ENCODE measurements at places on chromosomes 1 and 21.

DNA sequence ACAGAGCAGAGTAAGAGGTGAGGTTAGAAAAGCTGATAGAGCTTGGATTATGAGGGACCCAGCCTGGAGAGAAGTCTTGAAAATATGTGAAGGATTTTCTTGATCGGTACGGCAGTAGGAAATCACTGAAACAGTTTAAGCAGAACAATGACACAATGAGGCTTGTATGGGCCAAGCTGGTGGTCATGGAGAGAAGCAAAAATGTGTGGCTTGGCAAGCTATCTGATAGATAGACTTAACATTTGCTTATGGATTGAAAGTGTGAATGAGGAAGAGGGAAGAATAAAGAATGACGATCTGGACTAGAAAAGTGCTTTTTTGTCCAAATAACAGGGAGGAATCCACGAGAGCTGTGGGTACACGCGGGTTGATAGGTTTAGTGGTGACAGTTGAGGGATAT lies 15.4 kb upstream of the XPR1 start:
- no peak for DNase-seq

DNA sequence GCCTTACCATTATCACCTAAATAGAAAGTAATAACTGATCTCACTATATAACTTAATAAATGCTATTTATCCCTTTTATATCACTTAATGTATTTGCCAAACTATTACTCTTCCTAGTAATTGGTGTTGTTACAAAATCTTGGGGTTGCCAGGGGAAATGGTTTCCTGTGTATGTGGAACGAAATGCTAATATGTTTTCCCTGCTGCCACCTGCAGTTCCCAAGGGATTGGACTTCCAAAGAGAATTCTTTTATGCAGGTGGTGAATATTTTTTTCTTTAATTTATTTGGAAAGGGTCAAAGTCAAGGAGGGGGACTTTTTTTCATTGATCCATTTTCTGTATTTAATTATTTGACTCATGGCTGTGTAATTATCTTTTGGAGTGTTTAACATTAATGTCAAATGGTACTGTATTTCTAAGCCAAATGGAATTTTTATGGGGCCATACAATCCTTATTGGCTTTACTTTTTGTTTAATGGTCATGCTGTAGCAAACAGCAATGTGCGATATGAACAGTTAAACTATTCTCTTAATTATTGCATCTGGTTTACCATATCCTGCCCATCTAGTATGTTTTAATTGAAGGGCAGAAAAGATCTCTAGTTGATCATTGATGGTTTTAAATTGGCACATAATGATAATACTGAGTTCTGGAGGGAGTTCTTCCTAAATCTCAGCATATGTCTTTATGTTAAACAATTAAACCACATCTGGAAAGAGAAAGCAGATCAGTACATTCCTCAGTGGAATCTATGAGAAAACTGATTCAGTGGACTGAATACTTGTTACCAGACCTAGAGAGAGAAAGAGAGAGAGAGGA lies 486.3 kb downstream of the TTLL7 start:
- no peak for DNase-seq

DNA sequence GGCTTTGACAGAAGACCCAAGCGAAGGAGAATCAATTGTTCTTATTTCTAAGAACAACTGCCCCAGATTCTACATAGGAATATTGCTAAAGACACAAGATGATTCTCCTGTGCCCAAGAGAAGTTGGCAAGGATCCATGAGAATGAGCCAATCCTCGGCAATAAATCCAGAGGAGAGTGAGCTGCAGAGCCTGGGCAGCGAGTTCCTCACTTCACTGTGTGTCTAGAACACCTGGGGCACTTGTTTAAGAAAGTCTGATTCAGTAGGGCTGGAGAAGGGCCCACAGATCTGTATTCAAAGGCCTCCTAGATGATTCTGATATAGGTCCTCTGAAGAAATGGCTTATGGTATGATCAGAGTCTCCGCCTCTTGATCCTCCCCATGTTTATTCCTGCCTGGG lies 31.8 kb downstream of the GADD45A start:
- DNase-seq, result no peak

GRCh38 chr1:48691429-48692001 lies 85.2 kb downstream of the BEND5 start:
- DNase-seq, result no peak

DNA sequence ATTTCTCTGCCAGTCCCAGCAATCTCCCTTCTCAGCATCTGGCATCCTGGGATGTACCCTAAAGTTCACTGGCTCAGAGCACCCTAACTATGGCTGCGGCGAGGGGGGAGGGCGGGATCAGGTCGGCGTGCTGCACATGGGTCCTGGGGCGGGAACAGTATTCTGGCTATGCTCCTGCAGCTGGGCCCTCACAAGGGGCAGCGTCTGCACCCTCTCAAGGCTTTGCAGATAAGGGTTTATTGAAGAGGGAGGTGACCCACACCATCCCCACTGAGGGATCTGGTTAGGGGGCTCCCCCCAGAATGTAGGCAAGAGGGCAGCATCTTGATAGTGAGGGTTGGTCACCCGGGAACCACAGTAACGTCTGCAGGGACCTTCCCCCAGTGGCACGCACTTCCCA lies 44.9 kb upstream of the PCBP3 start:
- no peak for DNase-seq

- DNase-seq, result no peak
These were observed 28.5 kb upstream of the SIPA1L2 start for GRCh38 chr1:232658386-232658785.

GRCh38 chr1:243435836-243436235 lies 180.0 kb downstream of the SDCCAG8 start:
- DNase-seq, result no peak

- DNase-seq, result no peak
These were observed 18.3 kb upstream of the CHI3L1 start for GRCh38 chr1:203204756-203205155.

DNA sequence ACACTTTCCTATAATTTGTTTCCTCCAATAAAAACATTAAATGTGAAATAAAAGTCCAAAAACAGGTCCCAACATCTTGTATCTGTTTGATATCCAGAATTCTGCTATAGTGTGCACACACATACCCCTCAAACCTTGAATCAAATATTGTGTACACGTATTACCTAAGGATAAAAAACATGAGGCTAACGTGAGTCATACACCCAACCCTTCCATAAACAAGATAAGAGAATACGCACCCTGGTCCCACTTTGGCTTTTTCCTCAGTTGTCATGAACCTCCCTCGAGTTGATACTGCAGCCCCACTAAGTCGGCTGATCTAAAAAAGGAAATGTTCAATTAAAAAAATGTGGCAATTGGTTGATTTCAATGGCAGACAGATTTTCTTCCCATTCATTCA lies 5.2 kb downstream of the KHDC4 start:
- DNase-seq, result no peak

DNA sequence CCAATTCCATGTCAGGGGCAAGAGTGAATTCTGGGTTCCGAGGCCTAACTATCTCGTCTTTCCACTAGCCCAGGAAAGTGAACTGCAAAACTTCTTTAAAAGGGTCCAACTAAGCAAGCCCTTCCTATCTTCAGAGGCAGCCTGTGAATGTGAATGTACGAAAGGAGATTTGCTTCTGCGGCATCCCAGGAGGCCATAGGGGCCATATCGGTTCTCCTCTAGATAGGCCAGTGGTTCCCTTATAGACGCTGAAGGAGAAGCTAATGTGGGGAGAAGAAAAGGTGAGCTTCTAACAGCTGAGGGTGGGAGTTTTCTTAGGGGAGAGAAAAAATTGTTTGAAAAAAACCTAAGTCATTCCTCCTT lies 128.0 kb upstream of the C1orf174 start:
- DNase-seq, result no peak

DNA sequence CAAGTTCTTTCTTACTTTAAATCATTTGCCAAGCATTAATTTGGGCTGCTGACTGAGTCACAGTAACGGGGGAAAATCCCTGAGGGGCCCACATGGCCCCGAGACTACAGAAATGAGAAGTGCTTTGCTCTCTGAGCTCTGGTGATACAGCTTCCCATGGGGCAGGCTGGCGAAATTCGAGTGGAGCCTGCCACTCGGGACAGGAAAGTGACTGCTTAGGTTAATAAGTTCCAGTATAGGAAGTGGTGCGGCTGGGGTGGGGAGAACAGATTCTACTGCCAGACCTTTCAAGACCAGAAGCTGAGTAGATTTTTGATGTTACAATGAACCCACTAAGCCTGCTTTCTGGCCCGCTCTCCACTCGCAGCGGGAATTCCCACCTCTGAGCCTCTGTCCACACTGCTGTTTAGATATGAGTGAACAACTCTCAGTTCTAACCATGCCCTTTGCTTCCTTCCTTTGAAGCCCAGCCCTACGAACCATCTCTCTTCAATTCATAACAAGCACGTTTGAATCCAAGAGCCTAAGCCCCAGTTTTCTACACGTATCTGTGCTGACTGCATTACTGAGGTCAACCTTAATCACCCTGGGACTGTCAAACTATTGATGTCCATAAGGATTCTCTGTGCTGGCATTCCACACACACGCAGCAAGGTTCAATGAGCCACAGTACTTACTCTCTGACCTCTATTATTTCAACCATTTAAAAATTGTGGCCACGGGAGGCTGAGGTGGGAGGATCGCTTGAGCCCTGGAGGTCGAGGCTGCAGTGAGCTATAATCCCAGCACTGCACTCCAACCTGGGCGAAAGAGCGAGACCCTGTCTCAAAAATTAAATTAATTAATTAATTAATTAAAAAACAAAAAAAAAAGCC lies 9.6 kb downstream of the ZBTB17 start:
- peak; percentile 81 for DNase-seq

- DNase-seq, result peak; percentile 24
These were observed 1.4 kb downstream of the BACH1 start for GRCh38 chr21:29299916-29300806.

DNA sequence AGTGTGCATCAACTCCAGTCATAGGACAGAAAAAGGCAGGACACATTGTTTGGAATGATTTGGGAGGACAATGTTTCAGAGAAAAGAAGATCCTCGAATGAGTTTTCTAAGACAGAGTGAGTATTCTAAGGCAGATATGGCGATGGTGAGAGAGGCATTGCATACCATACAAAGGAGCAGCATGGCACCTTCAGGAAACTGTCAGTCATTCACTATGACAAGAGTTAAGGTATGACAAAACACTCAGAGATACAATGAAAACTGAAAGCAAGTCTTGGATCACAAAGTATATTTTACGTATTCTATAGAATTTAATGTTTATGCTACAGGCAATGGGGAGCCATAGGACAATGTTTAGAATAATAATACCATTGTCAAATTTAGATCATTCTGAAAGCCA lies 337.4 kb upstream of the LYPLAL1 start:
- no peak for DNase-seq

DNA sequence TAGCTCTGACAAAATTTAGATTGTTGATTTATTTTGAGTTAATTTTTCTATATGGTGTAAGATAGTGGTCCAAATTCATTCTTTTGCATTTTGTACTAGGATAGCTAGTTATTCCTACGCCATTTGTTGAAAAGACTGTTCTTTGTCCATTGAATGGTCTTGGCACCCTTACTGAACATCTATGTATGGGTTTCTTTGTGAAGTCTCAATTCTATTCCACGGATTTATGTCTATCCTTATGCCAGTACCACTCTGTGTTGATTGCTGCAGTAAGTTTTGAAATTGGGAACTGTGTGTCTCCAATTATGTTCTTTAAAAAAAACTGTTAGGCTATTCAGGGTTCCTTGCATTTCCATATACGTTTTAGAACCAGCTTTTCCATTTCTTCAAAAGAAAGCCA lies 145.7 kb downstream of the ZNF644 start:
- no peak for DNase-seq

DNA sequence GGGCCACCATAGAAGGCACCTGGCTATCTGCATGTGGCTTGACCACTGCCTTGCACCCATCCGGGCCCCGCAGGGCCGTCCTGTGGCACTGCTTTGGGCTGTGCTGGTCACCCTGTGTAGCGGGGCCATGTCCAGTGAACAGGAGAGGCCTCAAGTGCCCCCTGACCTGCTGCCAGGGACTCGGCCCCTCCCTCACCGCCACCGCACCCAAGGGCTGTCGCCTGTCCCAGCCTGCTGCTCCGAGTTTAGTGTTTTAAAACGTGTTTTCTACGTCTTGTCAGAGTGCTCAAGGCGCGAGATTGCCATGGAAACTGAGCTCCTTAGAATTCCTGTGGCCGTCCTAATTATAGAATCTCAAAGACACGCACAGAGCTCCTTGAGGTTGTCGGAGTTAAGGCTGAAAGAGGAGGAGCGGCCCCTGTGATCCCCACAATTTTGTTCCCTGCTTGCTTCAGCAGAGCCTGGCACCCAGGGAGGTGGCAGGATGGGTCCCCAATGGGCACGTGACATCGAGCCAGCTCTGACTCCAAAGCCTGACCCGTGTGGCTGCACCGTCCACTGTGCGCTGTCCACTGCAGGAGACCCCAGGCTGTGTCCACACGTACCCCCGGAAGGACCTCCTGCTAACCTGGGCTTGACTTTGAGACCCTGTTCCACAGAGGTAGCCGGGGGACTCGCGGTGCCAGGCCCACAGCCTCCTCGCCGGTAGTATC lies 66.2 kb downstream of the FAAP20 start:
- DNase-seq, result no peak

- DNase-seq, result no peak
These were observed 1485.7 kb downstream of the KCNT2 start for GRCh38 chr1:195122497-195122896.

GRCh38 chr1:157151073-157151472 lies 12.9 kb upstream of the ETV3 start:
- no peak for DNase-seq

DNA sequence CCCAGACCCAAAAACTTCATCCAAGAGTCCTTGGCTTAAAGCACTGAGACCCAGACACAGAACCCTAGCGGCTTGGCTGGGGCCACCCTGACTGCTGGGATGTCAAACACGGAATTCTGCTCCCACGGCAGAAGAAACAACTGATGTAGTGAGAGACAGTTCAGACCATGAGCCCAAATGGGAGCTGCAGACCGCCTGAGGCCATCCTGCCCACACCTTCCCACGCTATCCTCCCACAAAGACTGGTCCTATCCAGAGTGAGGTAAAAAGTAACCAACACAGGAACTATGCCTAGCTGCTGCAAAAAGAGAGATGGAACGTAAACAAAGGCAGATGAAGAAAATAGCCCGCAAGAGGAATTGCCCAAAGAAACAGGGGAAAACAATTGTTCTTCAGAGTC lies 203.3 kb downstream of the PTPRU start:
- DNase-seq, result no peak

- no peak for DNase-seq
These were observed 12.2 kb downstream of the TXNIP start for GRCh38 chr1:145983960-145984830.

DNA sequence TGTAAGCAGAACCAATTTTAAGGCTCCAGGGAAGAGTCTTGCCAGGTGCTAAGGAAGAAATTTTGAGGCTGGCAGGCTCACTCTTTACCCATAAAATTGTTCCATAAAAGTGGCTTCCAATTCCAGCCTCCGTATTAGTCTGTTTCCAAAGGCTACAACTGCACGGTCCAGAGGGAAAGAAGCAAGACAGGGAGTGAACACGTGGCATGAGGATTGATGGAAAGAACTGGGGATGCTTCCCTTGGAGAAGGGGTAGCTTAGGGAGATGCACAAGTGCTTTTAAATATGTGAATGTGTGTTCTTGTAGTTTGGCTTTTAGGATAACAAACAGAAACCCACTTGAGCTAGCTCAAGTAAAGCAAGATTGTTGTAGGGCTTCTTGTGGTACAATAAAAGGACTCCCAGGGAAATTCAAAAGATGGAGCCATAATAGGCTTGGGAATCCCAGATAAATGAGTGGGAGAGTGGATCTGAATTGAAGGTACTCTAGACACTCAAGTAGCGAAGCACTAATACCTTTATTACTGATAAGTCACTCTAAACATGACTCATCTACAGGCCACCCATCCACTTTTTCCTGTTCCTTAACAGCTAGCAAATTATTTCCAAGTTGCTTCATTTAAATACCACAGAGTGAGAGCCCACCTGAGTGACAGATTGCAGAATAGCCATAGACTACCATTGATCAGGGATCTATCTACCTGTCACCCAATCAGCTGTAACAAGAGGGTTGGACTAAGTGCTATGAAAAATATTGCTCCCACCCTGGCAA lies 34.8 kb upstream of the NPL start:
- DNase-seq, result no peak
